ENCODE measurements at places on chromosomes 7 and 10.

- DNase-seq: no peak
These were observed 79.9 kb upstream of the SMIM30 start for GRCh38 chr7:113198226-113198625.

DNA sequence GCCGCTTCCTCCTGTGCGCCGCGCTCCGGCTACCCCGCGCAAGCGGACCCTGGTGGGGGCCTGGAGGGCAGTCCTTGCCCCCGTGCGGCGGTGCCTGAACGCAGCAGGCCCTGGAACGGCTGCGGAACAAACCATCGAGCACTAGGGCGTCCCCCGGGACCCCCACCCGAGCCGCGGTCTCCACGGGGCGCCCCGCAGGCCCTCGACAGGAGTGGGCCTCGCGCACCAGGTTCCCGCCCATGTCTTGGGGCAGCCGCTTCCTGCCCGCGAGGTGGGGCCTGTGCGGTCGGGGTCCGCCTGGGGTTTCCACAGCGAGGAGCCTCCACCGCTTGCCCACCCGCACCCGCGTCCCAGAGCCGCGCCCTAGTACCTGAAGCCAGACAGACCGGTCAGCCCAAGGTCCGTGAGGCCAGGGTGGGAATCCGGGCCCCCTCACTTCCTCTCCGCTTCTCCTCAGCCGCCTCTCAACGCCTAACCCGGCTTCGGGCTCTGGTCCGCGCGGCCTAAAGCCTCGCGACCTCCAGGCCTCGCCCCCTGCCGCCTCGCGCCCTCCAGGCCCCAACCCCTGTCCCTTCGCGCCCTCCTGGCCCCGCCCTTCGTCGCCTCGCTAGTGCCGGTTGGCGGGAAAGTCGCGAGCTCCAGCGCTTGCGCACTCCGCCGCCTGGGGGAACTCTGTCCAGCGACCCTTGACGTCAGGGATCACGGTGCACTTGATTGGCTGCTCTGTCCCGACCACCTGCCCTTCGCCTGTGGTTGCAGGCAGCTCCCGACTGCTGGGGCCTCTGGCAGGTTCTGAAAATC lies 7.0 kb upstream of the GBX1 start:
- peak; percentile 6 for DNase-seq

GRCh38 chr7:36191292-36191920 lies 38.4 kb downstream of the EEPD1 start:
- no peak for DNase-seq

DNA sequence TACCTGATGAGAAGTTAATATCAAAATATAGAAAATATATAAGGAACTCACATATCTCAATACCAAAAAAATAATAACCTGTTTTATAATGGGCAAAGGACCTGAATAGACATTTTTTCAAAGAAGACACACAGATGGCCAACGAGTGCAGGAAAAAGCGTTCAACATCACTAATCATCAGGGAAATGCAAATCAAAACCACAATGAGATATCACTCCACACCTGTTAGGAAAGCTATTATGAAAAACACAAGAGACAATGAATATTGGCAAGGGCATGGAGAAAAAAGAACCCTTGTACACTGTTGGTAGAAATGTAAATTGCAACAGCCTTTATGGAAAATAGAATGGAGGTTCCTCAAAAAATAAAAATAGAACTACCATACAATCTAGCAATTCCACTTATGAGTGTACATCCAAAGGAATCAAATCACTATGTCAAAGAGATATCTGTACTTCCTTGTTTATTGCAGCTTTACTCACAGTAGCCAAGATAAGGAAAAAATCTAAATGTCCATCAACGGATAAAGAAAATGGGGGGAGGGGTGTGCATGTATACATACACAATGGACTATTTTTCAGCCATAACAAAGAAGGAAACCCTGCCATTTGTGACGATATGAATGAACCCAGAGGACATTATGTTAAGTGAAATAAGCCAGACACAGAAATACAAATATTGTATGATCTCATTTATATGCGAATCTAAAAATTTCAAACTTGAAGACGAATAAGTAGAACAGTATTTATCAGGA lies 3.6 kb upstream of the ALOX5 start:
- DNase-seq: no peak

- no peak for DNase-seq
These were observed 33.0 kb downstream of the HK1 start for GRCh38 chr10:69311309-69311708.

DNA sequence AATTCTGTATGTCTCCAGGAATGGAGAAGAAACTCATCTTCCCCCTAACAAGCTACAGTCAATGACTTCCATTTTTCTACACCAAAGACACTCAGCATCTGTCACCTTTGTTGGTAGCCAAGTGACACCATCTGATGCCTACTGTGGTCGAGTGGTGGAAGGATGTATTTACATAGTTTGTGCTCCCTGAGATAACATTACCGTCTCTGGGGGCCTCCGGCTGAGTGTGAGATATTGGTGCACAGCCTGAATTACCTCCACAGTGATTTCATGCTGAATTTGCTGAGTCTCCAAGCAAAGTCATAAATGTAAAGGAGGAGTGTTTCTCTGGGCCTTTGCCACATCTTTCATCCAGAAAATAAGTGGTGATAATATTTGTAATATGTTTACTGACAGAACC lies 114.0 kb downstream of the GRID1 start:
- DNase-seq: no peak

- DNase-seq: no peak
These were observed 4.6 kb downstream of the GRID2IP start for GRCh38 chr7:6546498-6547251.

DNA sequence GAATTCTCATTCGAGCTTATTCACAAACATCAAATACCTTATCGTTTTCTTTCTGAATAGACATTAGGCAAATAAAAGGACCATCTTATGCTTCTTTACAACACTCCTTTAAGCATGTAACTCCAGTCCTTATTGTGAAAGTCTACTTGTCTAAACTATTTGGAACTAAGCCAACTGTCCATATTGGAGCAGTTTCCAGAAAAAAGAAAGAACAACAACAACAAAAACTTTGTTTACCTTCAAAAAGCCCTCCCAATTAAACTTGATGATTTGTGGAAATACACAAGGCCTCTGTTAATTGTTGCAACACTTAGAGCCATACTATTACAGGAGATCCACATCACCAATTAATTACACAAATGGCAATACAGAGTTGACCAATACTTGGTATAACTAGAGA lies 163.6 kb downstream of the GALNT11 start:
- DNase-seq: no peak

DNA sequence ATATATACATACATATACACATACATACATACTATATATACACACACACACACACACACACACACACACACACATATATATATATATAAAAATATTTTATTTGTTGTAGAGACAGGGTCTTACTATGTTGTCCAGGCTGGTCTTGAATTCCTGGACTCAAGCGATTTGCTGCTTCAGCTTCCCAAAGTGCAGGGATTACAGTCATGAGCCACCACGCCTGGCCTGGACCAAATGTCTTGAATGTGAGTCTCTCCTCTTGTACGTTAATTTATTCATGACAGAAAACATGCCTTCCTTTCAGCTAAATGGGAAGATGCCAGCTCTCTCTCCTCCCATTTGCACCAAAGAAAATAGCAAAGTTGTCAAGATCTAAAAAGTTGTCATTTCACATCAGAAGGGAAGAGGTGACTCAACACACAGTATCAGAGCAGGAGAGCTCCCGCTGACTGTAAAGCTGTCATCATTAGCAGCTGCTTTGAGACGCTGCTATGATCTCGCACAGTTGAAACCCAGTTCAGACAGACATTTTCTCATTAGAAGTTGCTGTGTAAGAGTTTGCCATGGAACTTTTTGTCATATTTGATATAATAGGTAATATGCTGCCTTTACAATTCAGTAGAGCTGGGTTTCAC lies 224.3 kb downstream of the SFMBT2 start:
- DNase-seq: no peak

DNA sequence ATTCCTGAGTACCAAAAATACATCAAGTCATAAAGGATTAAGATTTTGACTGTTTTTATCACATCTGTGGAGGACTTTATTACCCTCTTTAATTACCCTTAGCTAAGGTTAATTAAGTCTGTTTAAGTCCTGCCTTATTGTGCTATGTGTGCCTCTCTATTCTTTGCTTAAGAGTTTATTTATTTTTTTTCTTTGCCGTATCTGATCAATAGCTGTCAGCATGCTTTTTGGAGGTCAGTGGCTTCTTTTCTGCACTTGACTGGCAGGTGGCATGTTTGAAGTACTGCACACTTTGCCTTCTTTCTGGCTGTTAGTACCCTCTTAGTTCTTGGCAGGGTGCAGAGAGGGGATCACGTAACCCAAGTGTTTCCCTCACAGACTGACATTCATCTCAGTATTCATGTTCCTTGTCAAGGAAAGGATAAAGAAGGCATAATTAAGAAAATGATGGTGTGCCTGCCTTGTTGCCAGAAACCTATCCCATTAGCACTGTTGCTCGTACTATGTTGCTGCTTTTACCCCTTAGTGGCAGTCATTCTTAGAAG lies 225.8 kb downstream of the EXOC4 start:
- DNase-seq: no peak

GRCh38 chr10:734481-734880 lies 45.0 kb upstream of the DIP2C start:
- DNase-seq: no peak

DNA sequence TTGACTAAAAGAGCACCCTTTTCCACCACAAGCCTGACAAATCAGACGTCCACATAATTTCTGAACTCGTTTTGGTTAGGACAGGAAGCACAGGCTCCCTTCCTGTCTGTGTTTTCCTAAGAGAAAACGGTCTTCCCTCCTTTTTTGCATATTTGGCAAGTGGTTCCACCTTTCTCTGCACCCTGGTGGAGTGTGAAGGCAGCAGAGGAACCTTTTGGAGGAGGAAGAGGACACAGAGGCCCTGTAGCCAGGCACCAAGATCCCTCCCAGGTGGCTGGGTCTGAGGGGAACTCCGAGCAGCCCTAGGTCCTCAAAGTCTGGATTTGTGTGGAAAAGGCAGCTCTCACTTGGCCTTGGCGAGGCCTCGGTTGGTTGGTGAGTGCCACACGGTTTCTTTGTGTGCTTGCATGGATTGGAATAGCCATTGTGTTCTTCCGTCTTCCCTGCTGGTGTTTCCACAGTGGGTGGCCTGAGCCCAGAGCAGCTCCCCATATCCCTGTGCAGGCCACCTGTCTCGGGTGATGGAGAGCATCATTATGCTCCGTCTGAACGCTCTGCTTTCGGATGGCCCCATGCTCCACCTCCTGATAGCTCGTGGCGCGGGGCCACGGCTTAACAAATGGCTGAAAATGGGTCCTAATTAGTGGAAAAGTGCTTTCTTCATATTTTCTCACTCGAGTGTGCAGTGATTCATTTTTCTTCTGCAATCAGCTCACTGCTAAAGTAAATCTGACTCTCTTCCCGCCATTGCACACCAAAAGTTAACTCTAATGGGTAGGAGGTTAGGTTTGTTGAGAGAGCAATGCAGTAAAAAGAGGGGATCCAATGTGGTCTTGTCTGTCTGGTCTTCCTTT lies 4.2 kb downstream of the IKZF1 start:
- DNase-seq: no peak

DNA sequence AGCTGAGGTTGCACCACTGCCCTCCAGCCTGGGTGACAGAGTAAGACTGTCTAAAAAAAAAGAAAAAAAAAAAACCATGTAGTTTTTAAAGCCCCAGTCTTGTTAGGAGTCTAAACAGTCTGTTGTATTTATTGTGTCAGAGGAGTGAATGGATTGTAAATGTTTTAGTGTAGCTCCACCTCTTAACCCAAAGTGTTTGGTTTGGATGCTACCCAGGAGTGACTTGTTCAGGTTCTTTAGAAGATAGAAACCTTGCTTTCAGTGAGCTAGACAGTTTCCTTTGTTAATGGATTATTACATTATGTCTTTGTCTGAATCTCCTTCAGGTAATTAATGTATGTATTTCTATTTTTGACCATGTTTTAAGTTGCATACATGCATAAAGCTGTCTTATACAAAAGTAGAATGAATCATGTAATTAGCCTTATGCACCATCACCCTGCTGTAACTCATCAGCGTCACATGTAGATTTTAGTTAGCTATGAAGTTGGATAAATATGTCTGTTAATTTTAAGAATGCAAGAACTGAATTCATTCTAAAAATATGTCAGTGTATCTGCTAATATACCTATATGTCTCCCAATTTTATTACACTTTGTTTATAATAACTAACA lies 97.7 kb downstream of the TAF3 start:
- no peak for DNase-seq

DNA sequence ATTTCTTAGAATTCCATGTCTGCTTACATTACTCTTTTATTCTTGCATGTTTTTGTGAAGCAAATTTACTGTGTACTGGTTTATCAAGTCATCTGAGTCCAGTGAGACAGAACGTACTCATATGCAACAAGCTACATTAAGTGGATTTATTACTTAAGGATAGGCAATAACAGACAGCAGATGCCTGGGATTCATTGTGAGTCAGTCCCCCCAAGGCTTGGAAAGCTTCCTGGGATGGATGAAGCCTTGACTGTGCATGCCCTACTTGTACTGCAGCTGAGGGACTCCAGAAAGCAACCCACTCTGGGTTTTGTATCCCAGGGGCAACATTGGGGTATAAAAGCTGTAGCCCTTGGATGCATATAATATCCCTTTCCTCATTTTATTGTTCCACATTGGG lies 113.4 kb upstream of the RAB18 start:
- no peak for DNase-seq

DNA sequence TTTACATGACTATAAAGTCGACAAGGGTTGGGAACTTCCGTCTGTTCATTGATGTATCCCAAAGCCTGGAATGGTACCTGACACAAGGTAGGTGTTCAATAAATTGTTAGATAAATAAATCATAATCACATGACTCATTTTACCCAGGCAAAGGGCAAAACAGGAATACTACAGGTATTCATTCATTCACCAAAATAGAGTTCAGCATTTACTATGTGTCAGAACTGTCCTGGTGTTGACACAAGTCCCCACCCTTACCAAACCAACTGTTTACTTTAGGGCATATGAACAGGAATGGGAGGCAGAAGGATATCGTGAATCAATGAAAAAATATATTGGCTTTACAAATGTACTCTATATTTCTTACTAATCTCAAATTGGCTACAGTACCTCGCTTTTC lies 666 bp upstream of the YAE1 start:
- no peak for DNase-seq

- no peak for DNase-seq
These were observed 822 bp downstream of the SAMD9L start for GRCh38 chr7:93147363-93147762.

DNA sequence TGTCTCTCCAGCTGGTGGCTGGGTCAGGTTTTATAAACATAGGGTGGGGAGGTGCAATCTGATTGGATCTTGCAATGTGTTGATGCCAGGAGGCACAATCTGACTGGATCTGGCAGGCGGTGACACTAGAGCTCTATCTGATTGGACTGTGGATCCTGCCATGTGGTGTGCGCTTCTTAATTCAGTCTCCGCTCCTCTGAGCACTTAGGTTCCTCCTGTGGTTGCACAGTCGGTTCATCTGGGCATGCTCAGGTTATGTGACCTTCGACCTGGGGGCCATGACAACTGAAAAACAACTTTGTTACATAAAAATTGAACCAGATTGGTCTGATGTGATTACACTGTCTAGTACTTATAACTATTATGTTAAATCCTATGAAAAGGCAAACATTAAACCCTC lies 127.1 kb upstream of the SVIL start:
- DNase-seq: no peak

- no peak for DNase-seq
These were observed 263.6 kb upstream of the ZMIZ1 start for GRCh38 chr10:78805176-78805575.

GRCh38 chr7:106610996-106611886 lies 49.7 kb downstream of the CCDC71L start:
- DNase-seq: no peak

GRCh38 chr10:122121059-122121458 lies 132.1 kb downstream of the TACC2 start:
- DNase-seq: no peak

- DNase-seq: no peak
These were observed 2.4 kb upstream of the CNOT4 start for GRCh38 chr7:135512135-135512887.
